ENCODE measurements at places on chromosomes 2 and 18.

DNA sequence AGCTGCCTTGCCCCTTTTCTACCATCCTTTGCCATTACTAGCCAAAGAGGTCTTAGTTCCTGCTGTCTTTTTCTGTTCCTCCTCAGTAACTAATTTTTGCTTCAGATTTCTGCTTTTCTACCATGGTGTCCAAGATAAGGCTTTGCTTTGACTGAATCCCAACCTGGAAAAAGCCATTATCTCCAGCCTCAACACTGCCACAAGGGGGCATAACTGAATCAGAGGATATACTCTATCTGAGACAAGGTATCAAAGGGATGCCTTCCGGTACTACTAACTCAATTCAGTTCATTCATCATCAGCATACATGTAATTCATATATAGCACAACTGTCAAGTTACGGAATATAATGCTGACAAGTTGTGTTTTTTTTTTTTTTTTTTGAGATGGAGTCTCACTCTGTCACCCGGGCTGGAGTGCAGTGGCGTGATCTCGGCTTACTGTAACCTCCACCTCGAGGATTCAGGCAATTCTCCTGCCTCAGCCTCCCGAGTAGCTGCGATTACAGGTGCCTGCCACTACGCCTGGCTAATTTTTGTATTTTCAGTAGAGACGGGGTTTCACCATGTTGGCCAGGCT is 11.4 kb downstream of the OSGEPL1 start:
- peak; percentile 57 for DNase-seq

- DNase-seq: no peak
Measured at GRCh38 chr2:130393318-130393910, 37.6 kb downstream of the PTPN18 start.

GRCh38 chr18:75454022-75454795 is 26.7 kb upstream of the SMIM21 start:
- DNase-seq: no peak

- no peak for DNase-seq
Measured at GRCh38 chr2:939936-940601, 10.6 kb upstream of the SNTG2 start.

DNA sequence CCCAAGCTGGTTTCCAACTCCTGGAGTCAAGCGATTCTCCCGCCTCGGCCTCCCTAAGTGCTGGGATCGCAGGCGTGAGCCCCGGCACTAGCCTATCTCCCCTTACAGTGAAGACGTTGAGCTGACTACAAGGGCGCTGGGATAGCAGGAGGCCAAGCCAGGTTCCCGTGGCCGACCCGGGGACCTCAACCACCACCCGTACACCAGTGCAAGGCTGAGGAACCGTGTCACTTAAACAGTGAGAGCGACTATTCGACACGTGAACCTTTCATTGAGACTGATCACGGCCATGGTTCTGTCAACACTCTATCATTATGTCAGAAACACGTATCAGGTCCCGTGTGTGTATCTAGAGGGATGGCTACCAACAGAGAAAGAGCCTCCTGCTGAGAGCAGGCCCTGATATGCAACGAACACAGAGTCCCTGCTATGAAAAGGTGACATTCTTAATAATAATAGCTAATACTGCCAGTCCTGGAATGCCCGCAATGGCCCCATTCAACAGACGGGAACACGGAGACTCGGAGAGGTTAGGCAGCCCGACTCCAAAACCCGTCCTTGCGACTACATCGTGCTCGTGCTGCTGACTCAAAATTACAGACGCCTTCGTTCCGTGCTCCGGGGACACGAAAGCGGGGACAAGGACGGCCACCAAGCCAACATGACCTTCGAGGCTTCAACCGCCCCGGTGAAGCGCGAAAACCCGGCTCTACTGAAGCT is 833 bp downstream of the AFG3L2 start:
- peak; percentile 17 for DNase-seq

- peak; percentile 55 for DNase-seq
Measured at GRCh38 chr2:218733171-218734021, 22.8 kb downstream of the TTLL4 start.

DNA sequence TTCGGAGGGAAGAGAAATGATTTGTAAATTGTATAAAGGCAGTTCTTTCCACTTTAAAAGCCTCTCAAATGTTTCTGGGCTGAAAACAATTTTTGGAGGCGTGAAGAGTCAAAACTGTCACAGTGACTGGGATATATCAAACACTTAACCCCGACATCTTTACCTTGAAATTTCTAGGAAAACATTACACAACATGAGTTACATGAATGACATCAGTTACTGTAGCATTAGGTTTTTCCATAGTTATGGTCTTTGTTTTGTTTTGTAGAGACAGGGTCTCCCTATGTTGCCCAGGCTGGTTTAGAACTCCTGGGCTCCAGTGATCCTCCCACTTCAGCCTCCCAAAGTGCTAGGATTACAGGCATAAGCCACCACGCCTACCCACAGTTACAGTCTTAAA is 25.7 kb downstream of the MSH6 start:
- DNase-seq: no peak

GRCh38 chr18:35582899-35583558 is 1.5 kb downstream of the GALNT1 start:
- DNase-seq: no peak
